ENCODE measurements at places on chromosomes 5 and 9.

GRCh38 chr5:111528056-111528455 is 15.7 kb upstream of the STARD4 start:
- no peak for DNase-seq

GRCh38 chr5:74767579-74767913 is 497 bp downstream of the NSA2 start:
- DNase-seq = peak; percentile 8

GRCh38 chr5:140301136-140301535 is 1.8 kb downstream of the PFDN1 start:
- DNase-seq = no peak

DNA sequence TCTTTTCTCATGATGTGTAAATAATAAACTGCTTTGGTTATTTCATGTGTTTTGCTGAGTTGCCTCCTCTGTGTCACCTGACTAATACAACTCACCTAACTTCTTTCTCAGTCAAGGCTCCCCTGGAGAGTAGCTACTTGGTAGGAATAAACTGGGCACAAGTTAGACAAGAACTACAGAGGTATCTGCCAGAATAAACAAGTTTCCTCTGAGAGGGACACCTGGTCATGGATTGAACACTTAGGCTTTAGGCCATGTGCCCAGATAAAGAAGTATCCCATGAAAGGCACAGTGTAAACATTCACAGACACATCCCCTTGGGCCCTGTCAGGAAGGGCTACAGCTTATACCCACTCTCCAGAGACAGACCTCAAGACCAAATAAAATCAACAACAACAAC is 532.5 kb downstream of the KIF4B start:
- no peak for DNase-seq
